Choroid plexus epithelial cell (primary cell): ENCODE measurements at places on chromosomes 1 and 21.

DNA sequence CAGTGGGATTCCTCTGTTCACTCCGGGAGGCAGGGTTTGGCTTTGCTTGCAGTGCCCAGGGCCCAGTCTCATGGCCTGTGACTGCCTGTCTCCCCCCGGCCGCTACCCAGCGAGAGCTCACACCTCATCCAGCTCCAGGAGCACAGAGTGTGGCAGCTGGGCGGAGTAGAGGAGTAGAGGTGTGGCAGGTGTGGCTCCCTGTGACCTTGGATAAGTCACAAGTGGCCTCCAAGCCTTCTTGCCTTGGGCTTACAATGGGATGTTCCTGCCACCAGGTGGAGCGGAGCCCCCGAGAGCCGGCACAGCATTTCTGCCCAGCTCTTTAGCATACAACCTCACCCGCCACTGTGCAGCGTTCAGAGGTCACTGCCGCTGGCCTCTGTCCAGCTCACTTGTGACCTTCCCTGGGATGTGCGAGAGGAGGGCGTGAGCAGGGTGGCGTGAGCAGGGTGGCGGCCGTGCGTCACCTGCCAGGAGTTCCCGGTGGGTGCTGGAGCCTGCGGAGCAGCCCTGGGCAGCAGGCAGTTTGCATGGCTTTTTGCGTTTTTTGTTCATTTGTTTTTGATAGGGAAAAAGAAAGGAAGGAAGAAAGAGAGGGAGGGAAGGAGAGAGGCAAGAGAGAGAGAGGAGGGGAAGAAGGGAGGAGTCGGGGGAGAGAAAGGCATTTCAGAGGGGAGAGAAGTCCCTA lies 42.4 kb downstream of the CRYAA start:
- DNase-seq: no peak

DNA sequence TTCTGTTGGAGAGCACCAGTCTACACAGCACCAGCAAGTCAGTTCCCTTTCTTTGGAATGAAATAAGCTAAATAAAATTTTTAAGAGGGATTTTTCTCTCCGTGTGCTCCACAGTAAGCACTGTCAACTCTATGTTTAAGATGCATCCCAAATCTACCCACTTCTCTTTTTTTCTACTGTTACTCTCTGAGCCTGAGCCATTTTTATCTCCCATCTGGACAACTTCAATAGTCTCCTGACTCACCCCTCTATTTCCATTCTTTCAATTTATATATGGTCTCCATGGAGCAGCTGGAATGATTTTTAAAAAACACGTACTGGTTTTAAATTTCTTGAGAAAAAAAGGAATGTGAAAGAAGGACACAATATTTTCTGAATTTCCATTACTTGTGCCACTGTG lies 24.7 kb upstream of the CCT8 start:
- DNase-seq: no peak

DNA sequence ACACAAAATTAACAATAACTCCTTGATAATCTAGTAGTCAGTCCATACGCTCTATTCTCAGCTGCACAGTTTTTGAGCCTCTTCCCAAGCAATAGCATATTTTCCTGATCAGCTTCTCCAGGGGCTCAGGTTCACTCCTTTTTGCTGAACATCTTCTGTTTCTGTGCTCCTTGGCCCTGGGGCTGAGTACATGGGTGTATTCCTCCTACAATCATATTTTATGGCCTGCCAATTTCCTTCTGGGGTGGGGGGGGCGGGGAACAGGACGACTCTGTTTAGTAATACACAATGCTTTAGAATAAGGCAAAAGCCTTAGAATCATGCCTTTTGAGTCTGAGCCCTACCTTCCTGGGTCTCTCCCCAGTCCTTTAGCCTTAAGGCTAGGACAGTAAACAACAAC lies 8.5 kb downstream of the CLDN19 start:
- no peak for DNase-seq

DNA sequence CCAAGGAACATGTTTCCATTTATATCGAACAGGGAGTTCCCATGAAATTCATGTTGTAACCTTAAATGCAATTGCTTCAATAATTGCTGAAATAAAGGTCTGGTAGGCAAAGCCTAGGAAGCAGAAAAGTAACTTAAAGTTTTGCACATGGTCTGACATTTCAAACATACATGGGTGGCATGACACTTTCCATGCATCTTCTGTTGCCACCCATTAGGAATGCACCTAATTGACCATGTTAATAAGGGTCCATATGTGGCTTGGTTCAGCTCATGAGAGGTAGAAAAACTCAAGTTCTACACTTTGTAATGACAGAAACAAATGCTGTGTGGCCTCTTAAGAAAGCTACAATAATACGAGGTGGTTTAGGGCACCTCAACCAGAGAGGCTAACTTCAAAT lies 72.0 kb upstream of the GORAB start:
- no peak for DNase-seq

- no peak for DNase-seq
Observed at GRCh38 chr1:160082926-160083325, 1.6 kb downstream of the KCNJ9 start.

DNA sequence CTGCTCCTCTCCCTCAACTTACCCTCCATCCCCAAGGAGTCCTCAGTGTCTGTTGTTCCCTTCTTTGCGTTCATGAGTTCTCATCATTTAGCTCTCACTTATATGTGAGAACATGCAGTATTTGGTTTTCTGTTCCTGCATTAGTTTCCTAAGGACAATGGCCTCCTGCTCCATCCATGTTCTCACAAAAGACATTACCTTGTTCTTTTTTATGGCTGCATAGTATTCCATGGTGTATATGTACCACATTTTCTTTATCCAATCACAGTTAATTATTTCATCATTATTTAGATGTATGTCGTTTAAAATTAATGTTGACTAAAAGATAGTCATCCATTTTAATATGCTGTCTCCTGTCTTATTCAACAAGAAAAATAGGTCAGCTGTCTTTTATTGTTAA lies 134.1 kb downstream of the CRB1 start:
- DNase-seq: no peak

GRCh38 chr1:209402697-209403096 lies 180.8 kb upstream of the CAMK1G start:
- no peak for DNase-seq

DNA sequence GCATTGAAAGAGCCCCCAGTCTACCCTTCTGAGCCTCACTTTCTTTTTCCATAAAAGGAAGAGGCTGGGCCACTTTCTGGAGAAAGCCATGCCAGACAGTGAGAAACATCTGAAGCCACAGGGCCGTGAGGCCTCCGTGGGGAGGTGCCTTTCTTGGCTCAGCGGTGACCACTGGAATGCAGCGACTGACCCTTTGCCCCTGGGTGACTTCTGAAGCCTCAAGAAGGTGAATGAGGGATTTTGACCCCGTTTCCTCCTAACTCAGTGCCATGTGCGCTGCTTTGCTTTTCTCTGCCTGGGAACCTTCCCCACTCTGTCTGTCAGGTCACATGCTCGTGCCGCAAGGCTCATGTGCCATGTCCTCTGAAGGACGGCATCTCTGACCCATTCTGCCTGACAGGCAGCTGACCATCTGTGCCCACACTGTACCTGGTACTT lies 44.7 kb upstream of the A3GALT2 start:
- peak; percentile 96 for DNase-seq

GRCh38 chr1:197339106-197340060 lies 71.3 kb downstream of the CRB1 start:
- no peak for DNase-seq

DNA sequence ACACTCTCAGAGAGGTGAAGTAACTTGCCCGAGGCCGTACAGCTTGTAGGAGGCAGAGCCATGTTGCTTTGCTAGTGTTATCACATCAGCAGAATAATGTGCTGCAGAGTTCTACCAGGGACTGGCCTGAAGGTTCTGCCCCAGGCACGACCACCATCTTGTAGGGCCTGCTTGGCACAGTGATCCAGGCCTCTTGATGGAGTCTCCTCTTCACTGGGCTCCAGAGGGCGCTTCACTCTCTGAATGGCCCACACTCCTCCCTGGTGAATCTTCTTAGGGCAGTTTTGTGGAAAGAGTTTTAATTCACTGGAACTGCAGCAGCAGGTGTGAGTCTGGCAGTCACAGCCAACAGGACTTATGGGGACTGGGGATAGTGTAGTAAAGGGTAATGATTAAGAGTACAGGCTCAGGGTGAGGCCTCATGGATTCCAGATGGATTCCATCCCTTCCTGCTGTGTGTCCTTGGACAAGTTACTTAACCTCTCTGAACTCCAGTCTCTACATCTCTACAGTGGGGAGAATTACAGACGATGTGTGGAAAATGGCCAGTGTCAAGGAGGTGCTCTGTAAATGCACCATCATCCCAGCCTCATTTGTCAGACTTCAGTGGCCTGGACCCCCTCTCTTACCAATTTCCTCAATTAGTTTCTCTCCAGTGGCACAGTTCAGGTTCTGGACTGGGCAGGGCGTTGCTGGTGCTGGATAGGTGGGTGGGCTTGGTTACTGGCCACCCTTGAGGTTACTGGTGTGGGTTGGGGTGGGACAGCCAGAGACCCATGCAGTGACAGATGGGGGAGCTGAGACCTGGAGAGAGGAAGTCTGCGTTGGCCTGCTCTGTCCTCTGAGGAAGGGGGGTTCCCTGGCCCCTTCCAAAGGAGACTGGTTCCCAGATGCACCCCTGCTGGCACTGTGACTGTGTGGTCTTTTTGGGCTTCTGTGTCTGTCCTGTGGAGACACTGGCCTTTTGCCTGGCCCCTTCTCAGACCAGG lies 45.9 kb upstream of the CSF3R start:
- DNase-seq: peak; percentile 10

- peak; percentile 58 for DNase-seq
Observed at GRCh38 chr1:160070243-160071163, 543 bp upstream of the KCNJ10 start.

GRCh38 chr1:106721790-106722189 lies 334.7 kb upstream of the PRMT6 start:
- no peak for DNase-seq

DNA sequence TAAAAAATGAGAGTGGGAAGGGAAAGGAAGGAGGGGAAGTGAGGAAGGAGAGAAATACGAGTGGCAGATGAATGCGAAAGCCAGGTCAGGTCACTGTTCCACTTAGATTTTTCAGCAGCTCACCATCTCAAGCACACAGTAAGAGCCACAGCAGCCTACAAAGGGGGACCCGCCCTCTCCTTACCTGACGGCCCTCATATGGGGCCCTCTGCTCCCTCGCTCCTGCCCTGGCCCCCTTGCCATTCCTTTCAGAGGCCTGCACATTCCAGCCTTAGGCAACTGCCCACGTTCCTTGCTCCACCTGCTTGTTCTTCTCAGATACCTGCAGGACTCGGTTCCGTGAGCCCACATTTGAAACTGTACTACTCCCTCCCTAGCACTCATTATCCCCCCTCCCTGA lies 22.0 kb downstream of the VPS26C start:
- no peak for DNase-seq

GRCh38 chr1:43272576-43273571 lies 3.1 kb downstream of the TMEM125 start:
- DNase-seq: no peak

GRCh38 chr1:83516369-83516768 lies 482.6 kb downstream of the TTLL7 start:
- no peak for DNase-seq

- no peak for DNase-seq
Observed at GRCh38 chr1:230794431-230794830, 47.2 kb downstream of the CAPN9 start.

GRCh38 chr1:5891736-5892135 lies 100.5 kb downstream of the NPHP4 start:
- DNase-seq: peak; percentile 74

DNA sequence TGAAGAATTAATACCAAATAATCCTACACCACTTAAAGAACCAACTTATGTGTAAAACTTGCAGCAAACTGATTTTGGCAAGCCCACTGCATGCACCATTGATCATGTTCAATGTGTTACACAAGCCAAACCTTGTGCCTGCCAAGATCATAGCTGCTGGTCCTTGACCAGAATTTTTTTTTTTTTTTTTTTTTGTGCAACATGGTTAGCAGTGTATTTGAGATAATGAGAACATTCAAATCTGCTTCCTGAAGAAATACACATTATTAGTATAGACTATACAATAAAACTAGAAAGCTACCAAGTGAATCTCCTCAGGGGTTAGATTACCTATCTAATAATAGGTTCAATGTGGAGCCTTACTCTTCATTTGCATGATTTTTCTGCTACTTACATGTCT lies 421.0 kb downstream of the MRPL39 start:
- no peak for DNase-seq

DNA sequence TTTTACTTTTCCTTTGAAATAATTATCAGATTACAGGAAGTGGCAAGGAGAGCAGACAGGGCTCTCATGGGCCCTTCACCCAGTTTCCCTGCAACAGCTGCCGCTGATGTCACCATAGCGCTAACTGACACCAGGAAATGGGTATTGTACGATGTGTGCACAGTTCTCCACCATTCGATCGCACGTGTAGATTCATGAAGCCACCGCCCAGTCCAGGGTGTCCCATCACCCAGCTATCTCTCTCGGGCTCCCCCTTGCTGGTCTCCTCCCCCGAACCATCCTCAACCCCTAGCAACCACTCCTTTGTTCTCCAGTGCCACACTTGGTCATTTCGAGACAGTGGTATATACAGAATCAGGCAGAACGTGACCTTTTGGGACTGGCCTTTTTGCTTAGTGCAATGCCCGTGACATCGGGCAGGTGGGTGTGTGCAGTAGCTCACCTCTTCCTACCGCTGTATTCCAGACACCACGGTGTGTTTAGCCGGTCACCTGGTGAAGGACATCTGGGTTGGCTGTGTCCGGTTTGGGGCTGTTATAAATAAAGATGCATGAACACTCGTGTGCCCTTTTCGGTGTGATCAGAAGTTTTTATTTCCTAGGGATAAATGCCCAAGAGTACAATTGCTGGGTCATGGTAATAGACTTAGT lies 118.4 kb downstream of the CRYAA start:
- DNase-seq: peak; percentile 14

DNA sequence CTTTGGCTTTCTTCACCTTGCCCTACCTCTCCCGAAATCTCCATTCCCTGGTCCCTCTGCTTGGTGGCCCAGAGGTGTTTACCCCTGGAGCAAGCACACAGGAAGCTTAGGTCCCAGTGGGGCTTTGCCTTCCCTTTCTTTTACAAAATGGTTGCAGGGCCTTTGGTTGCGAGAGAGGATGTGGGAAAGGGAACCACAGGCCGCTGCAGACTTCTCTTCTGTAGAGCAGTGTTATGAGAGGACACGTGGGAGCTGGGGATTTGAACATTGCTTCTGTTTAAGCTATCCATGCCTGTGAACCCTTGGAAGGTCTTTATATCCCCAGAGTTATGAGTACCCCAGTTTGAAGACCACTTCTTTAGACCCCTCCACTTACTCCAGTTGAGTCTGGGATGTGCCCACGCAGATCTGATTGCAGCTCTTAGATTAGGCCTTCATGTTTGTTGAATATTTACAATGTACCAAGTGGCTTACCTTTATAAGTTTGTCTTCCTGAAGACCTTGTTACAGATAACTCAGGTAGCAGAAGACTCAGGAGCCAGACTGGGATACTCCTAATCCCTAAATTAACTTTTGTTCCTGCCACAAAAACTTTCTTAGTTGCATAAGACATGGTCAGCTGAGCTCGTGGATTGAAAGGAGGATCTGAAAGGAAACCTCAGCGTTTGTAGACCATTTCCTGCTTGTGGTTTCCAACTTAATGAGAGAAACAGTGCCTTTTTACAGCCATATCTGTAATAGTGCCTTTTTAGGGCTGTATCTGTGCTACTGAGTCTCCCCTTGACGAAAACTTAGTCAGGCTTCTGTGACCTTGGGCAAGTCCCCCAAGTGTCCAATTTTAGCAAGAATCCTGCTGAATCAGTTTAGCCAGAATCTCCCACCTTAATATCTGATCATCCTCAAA lies 21.9 kb upstream of the IVNS1ABP start:
- DNase-seq: peak; percentile 55

- DNase-seq: no peak
Observed at GRCh38 chr1:29833581-29833980, 597.3 kb downstream of the PTPRU start.

GRCh38 chr21:43865540-43866259 lies 677 bp downstream of the AGPAT3 start:
- peak; percentile 28 for DNase-seq

- no peak for DNase-seq
Observed at GRCh38 chr1:220504329-220504728, 23.6 kb upstream of the MARK1 start.
